ENCODE measurements at places on chromosomes 2 and 18.

- H3K36me3 ChIP-seq: no peaks in the 10 kb centered on the region
- H3K27me3 ChIP-seq: no peaks in the 10 kb centered on the region
- DNase-seq: no peak
- peaks cover 6% of the 10 kb centered on the region for H3K4me1 ChIP-seq
- no peak overlapping the region for H3K27ac ChIP-seq
These were observed 164.9 kb downstream of the TXNL1 start for GRCh38 chr18:56473400-56474024.

DNA sequence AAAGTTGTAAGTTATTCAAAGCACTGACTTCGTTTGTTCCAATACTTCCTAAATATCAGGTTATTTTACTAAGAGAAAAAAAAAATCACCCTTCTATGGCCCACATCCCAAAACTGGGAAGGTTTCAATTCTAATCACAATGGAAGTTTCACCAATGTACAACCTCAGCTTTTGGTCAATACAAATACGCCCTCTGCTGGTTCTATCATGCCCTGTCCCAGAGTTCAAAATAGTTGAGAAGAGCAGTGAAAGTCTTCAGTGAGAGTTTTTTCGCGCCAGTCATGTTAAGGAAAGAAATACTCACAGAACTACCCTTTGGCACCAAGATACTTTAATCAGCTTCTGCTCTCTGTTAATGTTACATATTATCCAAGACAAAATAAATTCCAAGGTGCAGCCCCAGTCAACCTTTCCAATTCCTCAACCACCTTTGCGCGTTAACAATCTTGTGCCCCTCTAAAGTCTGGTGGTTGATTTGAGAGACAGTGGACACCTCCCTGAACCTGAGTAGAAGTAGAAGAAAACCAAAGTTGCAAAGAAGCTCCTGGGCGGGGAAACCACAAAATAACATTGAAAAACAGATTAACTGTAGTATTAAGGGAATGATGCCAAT is 59.9 kb downstream of the SUMO1 start:
- DNase-seq: no peak
- H3K27me3 ChIP-seq: no peaks in the 10 kb centered on the region
- H3K36me3 ChIP-seq: no peaks in the 10 kb centered on the region
- no peaks in the 10 kb centered on the region for H3K4me1 ChIP-seq
- H3K27ac ChIP-seq: no peak overlapping the region

GRCh38 chr2:212940816-212941215 is 210.6 kb downstream of the IKZF2 start:
- H3K4me3 ChIP-seq: no peak overlapping the region
- H3K36me3 ChIP-seq: no peaks in the 10 kb centered on the region
- no peaks in the 10 kb centered on the region for H3K27me3 ChIP-seq
- no peaks in the 10 kb centered on the region for H3K4me1 ChIP-seq
- H3K27ac ChIP-seq: no peak overlapping the region
- no peak for DNase-seq

DNA sequence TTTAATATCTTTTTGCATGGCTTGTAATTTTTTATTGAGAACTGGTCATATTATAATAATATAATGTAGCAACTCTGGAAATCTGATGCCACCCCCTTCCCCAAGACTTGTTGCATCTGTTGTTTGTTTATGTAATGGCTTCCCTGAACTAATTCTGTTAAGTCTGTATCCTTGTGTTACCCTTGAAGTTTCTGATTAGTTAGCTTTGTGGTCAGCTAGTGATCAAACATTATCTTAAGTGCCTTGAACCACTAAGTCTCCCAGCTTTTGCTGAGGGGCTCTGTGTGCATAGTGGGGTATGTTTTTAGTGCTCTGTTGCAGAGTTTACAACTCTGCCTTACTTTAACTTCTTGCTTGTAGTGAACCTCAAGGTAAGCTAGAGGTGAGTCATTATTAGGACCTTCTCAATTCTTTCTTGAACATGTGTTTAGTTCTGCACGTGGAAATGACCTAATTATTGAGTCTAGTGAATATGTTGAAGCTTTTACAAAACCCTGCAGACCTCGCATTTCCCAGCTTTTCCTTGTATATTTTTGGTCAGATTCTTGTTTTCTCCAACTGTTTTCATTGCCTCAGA is 24.8 kb downstream of the SMCHD1 start:
- H3K27ac ChIP-seq: no peak overlapping the region
- peaks cover 22% of the 10 kb centered on the region for H3K4me1 ChIP-seq
- H3K4me3 ChIP-seq: no peak overlapping the region
- H3K36me3 ChIP-seq: peaks cover 7% of the 10 kb centered on the region
- DNase-seq: no peak

DNA sequence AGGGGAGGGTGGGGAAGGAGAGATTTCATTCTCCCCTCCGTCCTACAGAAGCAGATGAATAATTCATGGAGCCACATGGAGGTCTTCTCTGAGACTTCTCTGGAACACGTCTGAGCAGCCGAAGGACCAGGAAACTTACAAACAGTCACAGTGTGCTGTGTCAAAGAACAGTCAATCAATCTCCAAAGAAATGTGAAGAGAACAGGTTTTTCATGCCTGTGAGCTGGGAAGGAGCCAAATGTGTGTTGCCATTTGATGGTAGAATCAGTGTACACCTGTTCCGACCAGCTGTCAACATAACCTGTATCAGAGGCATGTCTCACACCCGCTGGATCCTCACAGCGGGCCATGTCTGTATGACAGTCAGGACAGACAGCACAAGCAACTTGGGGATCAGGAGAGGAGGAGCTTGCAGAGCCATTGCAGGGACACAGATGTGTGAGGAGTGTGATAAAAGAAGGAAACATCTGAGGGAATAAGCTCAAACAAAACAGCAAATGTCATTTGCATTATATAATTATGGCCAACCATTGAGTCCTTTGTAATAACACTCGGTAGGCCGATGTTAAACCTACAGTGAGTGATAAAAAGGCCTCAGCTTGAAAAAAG is 298.5 kb downstream of the EN1 start:
- no peaks in the 10 kb centered on the region for H3K4me1 ChIP-seq
- DNase-seq: no peak

DNA sequence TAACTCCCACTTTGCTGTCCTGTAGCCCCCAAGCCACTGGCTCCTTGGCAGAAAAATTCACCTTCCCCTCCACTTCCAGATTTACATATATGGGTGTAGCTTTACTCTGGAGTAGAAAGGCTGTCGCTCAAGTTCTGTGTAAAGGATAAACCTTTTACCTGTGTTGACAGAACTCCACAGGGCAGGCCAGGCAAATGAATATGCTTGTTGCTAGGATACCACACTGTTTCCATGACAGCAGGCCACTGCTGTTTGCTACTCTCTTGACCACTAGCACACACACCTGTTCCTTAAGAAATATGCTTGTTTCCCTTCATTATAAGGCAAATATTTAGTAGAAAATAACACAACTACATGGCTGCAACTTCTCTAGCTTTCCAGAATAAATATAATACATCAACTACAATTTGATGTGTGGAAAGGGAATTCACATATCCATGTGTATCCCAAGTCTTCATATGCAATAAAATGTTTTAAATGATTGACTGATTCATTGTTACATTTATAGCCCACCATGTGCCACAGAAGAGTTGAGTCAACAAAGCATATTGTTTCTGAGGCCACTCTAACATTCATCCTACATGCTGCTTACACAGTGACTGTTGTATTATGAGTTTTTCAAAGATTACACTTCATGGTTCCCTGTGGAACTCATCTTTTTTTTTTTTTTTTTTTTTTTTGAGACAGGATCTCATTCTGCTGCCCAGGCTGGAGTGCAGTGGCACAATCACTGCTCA is 56.2 kb upstream of the ROCK1 start:
- H3K36me3 ChIP-seq: no peaks in the 10 kb centered on the region
- no peaks in the 10 kb centered on the region for H3K27me3 ChIP-seq
- H3K27ac ChIP-seq: no peak overlapping the region
- H3K4me3 ChIP-seq: no peak overlapping the region
- no peak for DNase-seq

GRCh38 chr2:88622307-88622706 is 5.0 kb downstream of the EIF2AK3 start:
- DNase-seq: no peak
- H3K27me3 ChIP-seq: no peaks in the 10 kb centered on the region
- no peak overlapping the region for H3K27ac ChIP-seq

- DNase-seq: no peak
- no peak overlapping the region for H3K4me3 ChIP-seq
- no peaks in the 10 kb centered on the region for H3K4me1 ChIP-seq
These were observed 31.5 kb upstream of the PDIA6 start for GRCh38 chr2:10844097-10844496.

DNA sequence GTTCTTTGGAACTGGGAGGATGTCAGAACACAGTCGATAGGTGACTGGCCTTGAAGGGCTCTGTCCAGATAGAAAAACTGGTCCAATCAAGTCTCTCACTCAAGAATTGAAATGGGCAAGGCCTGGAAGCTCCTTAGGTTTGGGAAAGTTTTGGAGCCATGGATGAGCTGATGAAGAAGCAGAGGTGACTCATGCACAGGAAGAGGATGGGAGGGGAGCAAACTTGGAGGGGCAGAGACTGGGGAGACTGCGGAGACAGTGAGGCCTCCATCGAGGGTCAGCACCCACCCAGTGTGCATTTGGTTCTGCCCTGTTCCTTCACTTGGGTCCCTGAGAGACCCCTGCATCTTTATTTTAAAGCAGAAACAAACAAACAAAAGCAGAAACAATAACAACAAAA is 41.1 kb downstream of the SOWAHC start:
- DNase-seq: no peak
- no peaks in the 10 kb centered on the region for H3K27me3 ChIP-seq
- no peak overlapping the region for H3K4me3 ChIP-seq
- no peaks in the 10 kb centered on the region for H3K4me1 ChIP-seq

- H3K4me1 ChIP-seq: no peaks in the 10 kb centered on the region
- H3K27ac ChIP-seq: no peak overlapping the region
- no peaks in the 10 kb centered on the region for H3K27me3 ChIP-seq
These were observed 121.6 kb downstream of the MTCL1 start for GRCh38 chr18:8826971-8827370.

DNA sequence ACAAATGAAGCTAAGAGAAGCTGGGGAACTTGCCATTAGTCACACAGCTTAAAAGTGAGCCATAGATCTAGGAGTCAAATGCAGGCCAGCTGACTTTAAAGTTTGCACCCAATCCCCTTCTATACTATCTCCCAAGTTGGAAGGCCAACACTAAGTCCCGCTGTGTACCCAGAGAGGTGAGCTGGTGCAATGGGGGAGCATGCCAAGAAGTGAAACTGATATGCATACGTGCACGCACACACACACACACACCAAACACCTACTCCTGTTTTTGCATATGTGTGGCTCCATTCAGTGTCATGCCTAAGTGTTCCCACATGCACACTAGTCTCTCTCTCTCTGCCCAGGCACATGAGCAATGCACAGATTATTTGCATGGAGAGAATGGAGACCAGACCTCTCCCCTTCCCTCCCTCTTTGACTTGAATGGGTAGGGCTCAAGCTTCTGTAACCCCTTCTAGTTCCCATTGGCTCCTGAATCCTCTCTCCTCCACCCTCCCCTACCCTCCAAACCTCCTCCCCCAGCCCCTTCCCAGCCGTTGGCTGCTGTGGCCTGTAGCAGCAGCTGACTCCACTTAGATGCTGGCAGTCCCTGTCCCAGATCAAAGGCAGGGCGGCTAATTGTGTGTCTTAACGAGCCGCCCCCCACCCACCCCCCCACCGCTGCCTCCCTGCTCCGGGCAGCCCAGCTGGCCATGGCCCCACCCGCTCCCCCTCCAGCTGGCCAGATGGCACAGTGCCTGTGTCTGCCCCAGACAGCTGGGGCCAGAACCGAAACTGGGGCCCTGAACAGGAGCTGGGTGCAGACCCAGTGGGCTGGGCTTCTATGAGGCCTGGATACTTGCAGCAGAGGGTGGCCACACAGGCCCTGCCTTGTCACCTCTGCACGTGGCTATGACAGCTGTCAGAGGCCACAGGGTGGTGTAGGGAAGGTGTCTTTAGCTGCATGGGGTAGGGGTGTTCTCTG is 5.6 kb downstream of the WNT10A start:
- peaks cover 36% of the 10 kb centered on the region for H3K27me3 ChIP-seq
- peak overlapping the region; percentile 71 for H3K27ac ChIP-seq
- H3K4me3 ChIP-seq: no peak overlapping the region
- H3K4me1 ChIP-seq: peaks cover 62% of the 10 kb centered on the region
- DNase-seq: peak; percentile 81
- no peaks in the 10 kb centered on the region for H3K36me3 ChIP-seq

DNA sequence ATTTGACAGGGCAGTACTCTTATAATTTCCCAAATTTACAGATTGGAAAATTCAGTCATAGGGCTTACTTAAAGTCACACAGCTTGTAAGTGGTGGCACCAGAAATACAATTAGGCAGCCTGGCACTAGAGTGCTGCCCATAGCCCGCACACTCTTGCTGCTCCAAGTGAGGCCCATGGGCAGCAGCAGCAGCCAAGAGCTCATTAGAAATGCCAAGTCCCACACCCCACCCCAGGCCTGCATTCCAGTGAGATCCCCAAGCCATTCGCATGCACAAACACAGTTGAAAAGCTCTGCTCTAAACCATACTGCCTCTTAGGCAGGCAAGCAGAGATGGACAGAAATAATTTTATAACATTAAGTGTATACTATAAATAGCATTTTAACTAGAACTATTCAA is 379.3 kb upstream of the PKDCC start:
- no peaks in the 10 kb centered on the region for H3K4me1 ChIP-seq
- H3K36me3 ChIP-seq: no peaks in the 10 kb centered on the region
- H3K27me3 ChIP-seq: no peaks in the 10 kb centered on the region
- no peak overlapping the region for H3K4me3 ChIP-seq
- H3K27ac ChIP-seq: no peak overlapping the region

GRCh38 chr2:66813525-66813924 is 378.6 kb downstream of the MEIS1 start:
- no peak for DNase-seq
- H3K4me3 ChIP-seq: no peak overlapping the region
- no peaks in the 10 kb centered on the region for H3K36me3 ChIP-seq

DNA sequence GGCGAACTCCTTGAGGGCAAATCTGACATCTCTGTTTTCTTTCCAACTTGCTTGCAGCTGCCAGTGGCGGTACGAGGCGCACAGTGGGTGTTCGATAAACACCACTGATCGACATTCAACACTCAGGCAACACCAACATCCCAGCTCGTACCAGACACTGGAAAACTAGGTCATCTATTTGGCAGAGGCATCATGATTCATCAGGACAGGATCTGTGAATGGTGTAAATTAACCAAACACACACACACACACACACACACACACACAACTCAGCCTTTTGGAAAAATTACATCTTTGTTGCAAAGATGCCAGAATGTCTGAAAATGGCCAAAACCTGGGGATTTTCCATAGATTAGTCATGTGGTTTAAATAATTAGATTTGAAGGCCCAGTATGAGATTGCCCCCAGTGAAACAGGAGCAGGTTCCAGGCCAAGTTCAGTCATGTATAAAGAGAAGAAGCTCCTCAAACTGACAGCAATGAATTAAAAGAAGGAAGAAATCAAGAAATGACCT is 150.5 kb upstream of the NCKAP5 start:
- H3K27me3 ChIP-seq: no peaks in the 10 kb centered on the region
- no peaks in the 10 kb centered on the region for H3K36me3 ChIP-seq
- no peak overlapping the region for H3K4me3 ChIP-seq
- DNase-seq: no peak

Data from spleen (tissue), 13 donors.